Peyer's patch (tissue), 4 donors: ENCODE measurements at places on chromosomes 2 and 18. TPM values are rescaled to one million over a fixed set of nuclear protein-coding genes. Genes with fewer than 3 reads are reported as not detected.

DNA sequence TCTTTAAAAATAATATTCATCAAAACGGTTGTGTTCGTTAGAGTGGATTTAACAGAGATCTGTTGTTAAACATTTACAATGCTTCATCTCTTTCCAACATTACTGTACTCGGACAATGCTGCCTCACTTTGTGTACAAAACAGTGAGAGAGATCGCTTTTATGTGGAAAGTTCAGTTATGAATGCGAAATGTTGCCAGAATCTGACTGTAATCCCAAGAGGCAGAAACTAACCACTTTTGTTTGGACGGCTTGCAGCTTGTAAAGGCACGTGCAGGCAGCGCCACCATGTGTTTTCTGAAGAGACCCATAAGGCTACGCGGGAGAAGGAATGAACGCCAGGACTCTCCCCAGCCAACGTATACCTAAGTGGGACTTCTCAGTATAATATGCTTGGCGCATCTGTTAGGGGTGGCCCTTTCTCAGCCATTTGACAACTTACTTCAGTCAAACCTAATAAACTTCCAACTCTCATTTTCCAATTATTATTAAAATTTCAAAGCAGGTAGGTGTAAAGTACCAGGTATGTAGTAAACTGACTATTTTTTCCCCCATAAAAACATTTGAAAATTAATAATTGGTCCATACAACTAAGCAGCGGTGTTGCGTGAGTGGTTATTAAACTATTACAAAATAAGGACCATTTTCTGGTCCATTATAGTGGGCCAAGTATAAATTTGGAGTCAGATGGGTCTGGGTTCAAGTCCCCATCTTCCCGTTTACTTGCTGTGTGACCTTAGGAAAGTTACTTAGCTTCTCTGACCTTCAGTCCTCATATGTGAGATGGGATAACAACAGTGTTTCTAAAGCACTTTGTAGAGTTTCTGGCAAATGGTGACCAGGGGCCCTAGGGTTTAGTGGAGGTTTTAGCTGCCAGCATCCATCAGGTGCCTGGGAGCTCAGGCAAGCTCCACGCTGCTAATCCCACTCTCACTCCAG, 5.6 kb upstream of the NAPG start:
- DNase-seq, result peak; percentile 67

KCNG2 gene
- 2.3 TPM for total RNA-seq

GRCh38 chr18:39843546-39843945, 2111.5 kb upstream of the PIK3C3 start:
- no peak for DNase-seq

DNA sequence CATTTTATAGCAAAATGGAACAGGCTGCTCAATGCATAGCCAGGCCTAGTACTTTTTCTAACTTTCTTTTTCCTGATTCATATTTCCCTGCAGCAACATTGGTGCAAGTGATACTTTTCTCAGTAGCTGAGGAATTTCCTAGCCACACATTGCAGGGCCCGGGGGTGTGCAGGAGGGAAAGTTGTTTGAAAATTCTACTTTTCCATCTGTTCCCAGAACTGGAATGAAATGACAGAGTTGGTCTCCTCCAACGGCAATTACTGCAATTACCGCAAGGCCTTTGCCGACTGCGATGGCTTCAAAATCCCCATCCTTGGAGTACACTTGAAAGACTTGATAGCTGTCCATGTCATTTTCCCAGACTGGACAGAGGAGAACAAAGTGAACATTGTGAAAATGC, 50.5 kb downstream of the RASGRP3 start:
- DNase-seq, result no peak

DNA sequence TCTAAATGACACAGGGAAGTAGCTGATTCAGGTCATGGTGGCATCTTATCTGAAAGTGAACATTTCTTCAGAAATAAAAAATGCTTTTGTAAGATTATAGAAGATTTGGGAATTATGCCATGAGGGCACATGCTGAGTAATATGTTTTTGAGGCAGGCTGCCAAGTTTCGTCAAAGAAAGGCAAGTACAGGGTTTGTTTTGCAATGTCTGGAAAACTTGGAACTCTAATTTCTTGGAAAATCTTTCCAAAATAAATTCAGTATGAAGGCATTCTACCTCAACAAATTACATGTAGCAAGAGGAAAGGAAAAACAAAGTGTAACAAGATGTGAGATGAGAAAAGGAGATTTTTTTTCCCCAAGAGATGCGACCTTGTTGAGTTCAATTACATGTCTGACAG, 167.7 kb downstream of the PLCL1 start:
- DNase-seq, result peak; percentile 48

DNA sequence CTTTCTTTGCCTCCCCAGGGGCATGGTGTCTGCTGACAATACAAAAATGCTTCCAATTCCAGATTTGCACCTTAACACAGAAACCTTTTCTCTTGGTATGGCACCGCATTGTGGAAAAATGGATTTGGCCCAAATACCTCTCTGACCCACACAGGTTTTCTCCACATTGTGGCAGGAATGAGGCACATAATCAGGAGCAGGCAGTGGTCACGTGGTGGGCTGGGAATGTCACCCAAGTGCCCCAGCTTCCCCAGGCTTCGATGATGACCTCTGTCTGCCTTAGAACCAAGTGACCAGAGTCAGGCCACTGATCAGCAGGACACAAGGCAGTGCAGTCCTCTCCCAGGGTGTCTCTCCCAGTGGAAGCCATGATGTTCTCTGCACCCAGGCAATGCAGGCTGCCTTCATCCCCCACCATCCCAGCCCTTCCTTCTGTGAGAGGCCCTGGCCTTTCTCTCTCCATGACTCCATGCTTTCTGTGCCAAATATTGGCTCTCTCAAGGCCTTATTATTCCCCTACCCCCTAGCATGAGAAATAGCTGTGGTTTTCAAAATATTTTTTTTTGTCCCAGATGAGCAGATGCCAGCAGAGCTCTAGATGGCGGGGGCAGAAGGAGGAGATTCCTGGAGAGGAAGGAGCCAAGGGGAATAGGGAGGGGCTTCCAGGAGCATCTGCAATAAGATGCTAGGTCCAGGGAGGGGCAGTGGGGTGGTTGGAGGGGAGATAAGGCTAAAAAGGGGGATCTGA, 198.9 kb downstream of the ACKR3 start:
- no peak for DNase-seq

DNA sequence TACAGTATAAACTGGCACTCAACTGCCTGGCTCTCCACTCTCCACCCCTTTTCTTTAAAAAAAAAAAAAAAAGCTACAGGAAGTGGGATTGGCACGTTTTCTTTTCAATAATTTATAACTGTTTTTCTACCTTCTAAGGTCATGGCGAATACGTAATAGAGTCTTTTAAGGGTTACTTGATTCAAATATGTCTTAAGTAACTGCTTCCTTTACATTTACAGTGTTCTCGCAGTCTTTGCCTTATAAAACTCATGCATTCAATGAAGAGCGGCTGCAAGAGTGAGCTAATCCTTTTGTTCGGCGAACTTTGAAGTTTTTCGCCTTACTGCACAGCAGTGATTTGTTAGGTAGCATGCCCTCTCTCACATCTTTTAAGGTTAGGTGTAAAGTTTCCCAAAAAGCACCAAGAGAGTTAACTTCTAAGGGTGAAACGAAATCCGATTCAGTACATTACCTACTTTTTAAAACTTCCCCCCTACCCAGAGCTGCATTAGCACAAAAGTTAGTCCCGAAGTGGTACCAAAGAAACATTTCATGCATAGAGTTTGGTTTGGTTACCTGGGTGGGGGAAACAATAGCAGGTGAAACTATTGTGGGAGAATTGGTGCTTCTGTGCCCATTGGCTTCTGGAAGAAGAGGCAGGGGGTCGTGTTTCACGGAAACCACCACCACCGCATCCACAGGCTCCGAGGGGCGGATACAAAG, 2.0 kb downstream of the KCTD1 start:
- no peak for DNase-seq

LYG2 gene
- total RNA-seq, result not detected

MYO3B gene
- not detected for total RNA-seq

- no peak for DNase-seq
Measured at GRCh38 chr2:100383954-100384353, 33.5 kb downstream of the CHST10 start.

UGT1A7 gene
- 22.6 TPM for total RNA-seq

ZNF532 gene
- total RNA-seq, result 188 TPM

RGPD6 gene
- 68.5 TPM for total RNA-seq

- no peak for DNase-seq
Measured at GRCh38 chr2:54586494-54586893, 130.4 kb downstream of the SPTBN1 start.

DNA sequence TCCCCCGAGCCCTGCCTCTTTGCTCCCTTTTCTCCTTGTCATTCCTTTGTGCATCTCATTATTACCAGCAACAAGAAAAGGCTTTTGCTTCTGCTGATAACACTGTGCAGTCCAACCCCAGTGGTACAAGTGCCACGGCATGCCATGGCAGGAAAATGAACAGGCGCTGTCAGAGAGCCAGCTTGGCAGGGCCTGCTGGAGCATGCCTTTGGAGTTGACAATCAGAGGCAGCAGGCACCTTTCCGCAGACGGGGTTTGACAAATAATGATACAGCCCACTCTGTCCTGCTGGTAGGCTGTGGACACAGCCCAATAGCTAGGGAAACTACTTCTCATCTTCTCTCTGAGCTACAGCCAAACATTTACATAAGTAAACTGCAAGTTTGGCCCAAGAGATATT, 243.9 kb upstream of the LRRTM1 start:
- no peak for DNase-seq

GRCh38 chr2:99772591-99773331, 282.9 kb upstream of the REV1 start:
- DNase-seq, result no peak

DNA sequence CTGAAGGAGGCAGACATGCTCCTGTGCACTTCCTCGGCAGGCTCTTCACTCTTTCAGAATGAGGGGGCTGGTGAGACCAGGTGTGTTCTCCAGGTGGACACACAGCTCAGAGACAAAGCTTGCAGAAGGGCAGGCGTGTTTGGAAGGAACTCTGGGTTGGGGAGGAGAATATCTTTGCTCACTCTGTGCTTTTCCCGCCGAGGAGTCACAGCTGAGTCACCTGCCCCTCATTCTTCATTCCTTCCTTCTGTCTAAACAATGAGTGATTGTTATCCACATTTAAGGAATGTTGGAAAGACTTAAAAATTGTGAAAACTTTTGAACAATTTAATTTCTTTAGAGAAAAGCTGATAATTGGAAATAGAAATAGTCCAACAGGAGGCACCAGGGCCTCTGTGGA, 126.3 kb upstream of the TPO start:
- DNase-seq, result no peak

DNA sequence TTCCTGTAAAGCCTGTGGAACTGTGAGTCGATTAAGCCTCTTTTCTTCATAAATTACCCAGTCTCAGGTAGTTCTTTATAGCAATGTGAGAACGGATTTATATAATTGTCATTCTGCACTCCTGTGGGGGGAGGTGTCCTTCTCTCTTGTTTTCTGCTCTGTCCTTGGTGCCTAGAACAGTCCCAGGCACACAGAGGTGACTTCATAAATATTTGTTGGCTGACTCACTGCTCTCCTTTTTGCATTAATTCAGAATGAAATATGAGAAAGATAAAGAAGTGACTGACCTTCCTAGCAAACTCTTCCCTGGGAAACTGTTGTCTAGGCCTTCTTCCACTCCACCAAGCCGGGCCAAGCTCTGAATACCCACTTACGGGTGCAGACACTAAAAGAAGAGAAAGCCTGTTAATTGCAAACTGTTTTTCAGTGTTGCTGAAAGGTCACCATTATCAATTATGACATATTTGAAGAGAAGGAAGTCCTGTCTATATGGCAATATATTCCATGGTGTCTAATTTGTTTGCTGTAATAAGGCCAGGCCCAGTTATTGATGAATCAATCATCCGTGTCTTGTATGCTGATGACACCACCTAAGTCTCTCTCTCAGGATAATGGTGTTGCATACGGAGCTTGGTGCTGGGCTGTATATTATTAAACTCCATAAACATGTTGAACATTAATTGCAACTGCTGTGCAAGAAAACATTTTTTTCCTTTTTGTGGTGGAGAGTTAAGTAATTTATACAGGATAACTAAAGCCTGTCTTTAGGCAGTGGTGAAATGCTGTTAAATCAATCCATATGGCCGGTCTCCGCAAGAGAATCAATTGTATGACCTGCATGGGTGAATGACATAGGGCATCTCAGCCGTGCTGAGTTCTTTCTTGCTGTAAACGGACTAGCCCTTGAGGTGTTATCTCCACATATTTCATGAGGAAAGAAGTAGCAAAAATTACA, 567.5 kb downstream of the SLC4A3 start:
- no peak for DNase-seq

- DNase-seq, result no peak
Measured at GRCh38 chr18:77208964-77209363, 40.7 kb upstream of the GALR1 start.
